ENCODE measurements at places on chromosomes 16 and 17.
A peak's percentile ranks its signal among the peaks of the same experiment; 100 is the strongest.

GRCh38 chr16:2770057-2770951 lies 6.8 kb downstream of the ELOB start:
- DNase-seq = peak; percentile 24

GRCh38 chr16:52174168-52174567 lies 372.8 kb downstream of the TOX3 start:
- DNase-seq = no peak

- peak; percentile 65 for DNase-seq
Observed at GRCh38 chr16:57411362-57411976, 6.9 kb downstream of the CCL17 start.

DNA sequence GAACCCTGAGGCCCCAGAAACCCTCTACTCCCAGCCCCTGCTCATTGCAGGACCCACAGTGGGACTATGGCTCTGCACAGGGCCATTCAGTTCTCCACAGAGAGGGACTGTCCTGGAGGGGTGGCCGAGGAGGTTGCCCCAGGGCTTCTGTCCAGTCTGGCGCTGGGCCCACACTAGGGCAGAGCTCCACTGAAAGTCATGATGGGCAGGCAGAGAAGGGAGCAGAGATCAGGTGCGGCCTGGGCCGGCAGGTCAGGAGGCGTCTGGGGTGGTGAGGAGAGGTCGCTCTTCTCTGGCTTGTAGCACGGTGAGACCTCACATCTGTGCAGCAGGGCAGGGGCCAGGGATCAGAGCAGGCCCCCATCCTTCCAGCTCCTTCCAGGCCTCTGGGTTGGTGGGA lies 13.0 kb upstream of the PIK3R6 start:
- no peak for DNase-seq

- DNase-seq = no peak
Observed at GRCh38 chr16:89779909-89780305, 36.5 kb downstream of the FANCA start.

DNA sequence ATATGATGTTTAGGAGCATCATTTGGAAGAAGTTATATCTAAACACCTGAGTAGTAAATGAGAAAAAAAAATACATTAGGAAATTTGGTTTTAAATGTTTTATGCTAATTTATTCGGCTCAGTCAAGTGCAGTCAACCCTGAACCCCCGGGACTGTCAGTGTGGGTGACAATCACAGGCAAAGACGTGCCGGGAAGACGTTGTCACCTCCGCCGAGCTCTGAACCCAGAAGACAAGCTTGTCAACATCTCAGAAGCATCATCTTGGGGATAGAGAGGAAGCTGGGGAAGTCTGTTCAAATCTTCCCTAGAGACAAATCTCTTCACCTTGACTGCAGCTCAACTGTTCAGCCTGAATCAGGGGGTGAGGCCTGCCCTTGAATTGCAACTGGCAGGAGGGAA lies 159.7 kb downstream of the RBFOX3 start:
- no peak for DNase-seq

DNA sequence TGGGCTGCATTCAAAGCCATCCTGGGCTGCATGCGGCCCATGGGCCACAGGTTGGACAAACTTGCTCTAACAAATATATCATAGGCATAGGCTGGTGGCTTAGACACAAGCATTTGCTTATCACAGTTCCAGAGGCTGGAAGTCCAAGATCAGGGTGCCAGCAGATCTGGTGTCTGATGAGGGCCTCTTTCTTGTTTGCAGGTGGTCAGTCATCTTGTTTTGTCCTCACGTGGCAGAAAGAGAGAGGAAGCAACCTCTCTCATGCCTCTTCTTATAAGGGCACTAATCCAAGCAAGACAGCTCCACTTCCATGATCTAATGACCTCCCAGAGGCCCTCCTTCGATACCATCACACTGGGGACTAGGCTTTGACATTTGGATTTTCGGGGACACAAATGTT lies 238.7 kb upstream of the TNRC6C start:
- DNase-seq = no peak

GRCh38 chr17:16197276-16197675 lies 18.1 kb downstream of the NCOR1 start:
- DNase-seq = no peak

DNA sequence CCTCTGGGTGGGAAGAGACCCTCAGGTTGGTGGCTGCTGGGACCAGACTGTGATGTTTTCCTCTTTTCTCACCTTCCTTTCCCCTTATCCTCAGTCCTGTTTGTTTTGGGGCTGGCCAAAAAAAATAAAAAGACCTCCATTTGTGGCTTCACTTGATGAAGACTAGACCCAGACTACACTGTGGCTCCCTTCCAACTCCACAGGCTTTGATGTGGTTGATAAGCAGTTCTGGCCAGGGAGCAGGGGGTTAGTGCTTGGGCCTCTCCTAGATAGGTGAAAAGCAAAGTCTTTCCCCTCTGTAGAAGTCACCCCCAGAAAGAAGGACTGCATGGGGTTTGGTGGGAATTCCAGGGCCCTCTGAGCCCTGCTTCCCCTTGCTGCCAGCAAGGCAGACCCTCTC lies 11.2 kb upstream of the ADAM11 start:
- no peak for DNase-seq

DNA sequence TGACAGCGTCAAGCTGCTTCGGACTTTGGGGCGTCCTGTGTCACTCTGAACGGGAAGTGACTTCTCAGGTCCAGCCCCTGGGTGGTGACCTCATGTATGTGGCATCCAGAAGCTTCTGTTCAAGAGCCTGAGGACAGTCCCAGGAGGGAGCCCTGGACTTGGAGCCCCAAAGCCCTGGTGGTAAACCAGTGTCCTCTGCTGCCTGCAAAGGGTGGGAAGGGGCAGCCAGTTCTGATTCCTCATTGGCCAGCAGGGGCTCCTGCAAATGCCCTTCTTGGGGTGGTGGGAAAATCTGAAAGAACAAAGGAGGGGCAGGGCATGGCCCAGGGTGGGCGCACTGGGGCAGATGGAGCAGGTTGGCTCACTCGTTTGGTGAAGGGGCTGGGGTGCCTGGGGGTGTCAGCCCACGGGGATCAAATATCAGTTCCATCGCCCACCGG lies 1.6 kb downstream of the OSGIN1 start:
- DNase-seq = peak; percentile 76

DNA sequence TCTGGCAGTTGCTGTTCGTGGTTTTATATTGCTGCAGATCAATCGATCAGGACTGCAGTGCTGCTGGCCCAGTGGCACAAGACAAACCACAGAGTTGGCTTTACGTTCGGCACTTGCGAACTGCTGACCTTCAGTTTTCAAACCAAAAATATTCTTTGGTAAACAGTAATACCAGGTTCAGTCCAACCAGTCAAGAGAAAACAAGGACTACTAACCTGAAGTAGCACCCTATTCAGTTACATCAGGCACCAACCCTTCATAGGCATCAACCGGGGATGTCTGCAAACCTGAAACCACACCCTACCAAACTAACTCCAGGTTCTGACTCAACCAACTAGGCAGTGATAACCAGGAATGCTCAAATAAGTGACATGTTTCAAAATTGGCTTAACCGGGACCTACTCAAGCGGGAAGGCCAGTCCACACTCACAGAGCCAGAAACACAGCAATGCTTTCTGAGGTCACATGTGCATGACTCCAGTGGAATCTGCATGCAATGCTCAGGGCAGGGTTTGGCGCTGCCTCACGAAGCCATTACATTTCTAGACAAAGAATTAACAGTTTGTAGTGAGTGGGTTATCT lies 91.1 kb downstream of the SMG6 start:
- DNase-seq = peak; percentile 33

GRCh38 chr17:69560987-69561441 lies 146.5 kb downstream of the MAP2K6 start:
- peak; percentile 59 for DNase-seq

- no peak for DNase-seq
Observed at GRCh38 chr17:83190004-83190385, 110.6 kb downstream of the METRNL start.

- DNase-seq = no peak
Observed at GRCh38 chr16:19102187-19102872, 11.4 kb upstream of the ITPRIPL2 start.

- peak; percentile 48 for DNase-seq
Observed at GRCh38 chr16:57530104-57530521, 6.3 kb downstream of the CCDC102A start.

GRCh38 chr17:12547831-12548230 lies 117.9 kb upstream of the MYOCD start:
- no peak for DNase-seq

DNA sequence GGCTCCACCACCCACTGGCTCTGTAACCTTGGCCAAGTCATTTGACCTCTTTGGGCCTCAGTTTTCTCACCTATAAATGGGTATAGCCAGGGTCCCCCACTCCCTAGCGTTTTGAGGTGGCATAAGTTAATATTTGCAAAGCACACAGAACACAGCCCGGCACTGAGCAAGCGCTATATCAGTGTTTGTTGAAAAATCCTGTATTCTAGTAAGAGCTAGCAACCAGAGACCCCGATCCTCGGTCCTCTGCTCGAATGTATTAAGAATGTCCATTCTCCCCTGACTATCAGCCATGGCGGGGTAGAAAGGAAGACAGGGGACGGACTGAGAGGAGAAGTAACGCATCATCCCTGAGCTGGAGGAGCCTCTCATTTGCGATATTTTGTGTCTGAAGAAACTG lies 131.2 kb downstream of the IRF8 start:
- no peak for DNase-seq

DNA sequence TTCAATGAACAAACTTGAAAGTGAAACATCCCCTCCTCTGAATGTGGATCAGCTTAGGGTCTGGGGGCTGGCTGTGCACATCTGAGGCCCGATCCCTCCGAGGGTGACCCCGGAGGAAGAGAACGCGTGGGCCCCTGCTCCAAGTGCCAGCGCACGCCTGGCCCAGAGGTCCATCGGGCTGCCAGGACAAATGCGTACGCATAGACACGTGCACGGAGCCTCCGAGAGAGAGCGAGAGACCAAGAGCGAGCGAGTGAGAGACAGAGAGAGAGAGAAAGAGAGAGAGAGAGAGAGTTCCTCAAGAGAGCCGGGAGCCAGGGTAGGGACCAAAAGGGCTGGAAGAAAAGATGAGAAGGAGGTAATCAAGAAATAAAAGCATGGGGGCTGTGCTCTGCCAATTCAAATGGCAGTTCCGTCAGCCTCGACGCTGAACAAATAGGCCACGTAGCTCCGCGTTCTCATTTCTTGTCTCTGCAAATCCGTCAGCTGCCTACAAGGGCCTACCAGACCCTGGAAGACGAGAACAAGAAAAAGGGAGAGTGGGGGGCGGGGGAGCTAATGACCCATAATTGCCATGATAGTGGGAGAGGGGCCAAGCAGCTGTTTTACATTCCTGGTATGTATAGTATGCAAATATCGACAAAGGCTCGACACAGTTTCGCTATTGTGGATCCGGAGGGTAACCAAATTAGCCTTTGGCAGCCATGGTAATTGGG lies 435.3 kb upstream of the ZFHX3 start:
- DNase-seq = no peak

- DNase-seq = no peak
Observed at GRCh38 chr17:72597354-72598087, 476.7 kb downstream of the SOX9 start.

DNA sequence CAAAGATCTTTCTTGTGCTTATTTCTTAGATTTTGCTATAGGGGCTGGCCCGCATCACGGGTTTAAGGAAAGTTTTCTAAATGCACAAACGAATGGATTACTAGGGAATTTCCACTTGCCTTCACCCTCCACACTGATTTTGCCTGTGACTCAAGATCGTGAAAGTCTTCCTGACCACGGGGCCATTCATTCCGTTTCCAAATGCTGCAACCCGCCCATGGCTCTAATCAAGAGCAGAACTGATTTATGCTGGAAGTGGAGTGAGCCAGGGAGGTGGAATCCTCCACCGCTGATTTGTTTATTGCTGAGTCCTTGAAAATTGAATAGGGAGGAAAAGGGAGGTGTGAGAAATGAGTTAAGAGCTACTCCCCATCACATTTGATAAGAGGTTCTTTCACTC lies 52.4 kb downstream of the CA10 start:
- DNase-seq = no peak

DNA sequence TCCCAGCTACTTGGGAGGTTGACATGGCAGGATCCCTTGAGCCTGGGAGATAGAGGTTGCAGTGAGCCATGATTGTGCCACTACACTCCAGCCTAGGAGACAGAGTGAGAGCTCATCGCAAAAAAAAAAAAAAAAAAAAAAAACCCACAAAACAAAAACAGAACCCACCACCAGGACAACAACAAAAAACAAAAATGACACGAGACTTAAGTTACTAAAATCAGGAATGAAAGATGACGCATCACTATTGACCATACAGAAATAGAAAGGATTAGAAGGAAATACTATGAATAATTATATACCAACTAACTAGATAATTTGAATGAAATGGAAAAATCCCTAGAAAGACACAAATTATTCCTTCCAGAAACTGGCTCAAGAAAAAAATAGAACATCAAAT lies 432.4 kb upstream of the PMFBP1 start:
- no peak for DNase-seq

DNA sequence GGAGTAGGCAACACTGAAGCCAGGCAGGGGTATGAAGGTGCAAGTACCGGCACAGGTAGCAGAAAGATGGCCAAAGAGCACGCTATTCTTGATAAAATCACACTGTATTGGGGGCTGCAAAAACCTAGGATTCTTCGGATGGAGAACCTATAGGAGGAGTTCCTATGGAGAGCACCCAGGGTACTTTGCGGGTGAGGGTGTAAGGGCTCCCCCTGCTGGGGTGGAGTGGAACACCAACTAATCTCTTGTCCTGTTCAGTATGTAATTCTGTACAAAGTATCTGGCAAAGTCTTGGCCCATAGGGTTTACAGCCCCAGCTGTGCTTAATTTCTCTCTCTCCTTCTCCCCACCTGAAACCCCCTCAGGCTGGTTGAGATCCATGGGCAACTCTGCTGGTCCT lies 393.1 kb upstream of the ASIC2 start:
- DNase-seq = no peak

DNA sequence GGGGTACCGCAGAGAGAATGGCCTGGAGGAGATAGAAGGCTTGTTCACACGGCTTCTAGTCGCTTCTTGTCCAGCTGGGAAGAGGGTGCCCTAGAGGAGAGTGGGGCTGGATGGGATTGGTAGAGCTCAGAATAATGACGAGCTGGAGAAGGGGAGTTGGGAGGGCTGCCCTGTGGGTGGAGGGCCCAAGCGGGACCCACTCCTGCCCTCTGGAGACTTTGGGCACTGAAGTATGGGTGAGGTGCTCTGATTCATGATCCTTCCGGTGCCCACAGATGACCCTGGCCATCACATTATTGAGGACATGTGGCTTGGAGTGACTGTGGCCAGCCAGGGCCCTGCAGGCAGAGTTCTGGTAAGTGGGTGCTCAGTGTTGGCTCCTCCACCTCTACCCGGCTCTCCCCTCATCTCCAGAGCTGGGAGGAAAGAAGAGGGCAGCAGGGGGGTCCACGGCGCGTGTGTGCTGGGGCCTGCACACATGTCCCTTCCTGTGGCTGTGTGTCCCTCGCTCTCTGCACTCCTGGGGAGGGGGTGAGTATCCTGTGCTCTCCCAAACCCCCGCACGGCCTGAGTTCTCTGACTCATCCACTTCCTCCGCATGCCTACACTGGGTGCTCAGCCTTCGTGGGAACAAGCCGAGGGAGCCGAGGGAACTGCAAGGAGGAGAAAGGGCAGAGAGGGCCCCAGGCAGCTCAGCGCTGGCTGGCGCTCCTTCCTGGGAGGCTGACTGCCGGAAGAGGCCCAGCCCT lies 8.5 kb downstream of the ITGA3 start:
- peak; percentile 96 for DNase-seq
